ENCODE measurements at places on chromosomes 5 and 9.

DNA sequence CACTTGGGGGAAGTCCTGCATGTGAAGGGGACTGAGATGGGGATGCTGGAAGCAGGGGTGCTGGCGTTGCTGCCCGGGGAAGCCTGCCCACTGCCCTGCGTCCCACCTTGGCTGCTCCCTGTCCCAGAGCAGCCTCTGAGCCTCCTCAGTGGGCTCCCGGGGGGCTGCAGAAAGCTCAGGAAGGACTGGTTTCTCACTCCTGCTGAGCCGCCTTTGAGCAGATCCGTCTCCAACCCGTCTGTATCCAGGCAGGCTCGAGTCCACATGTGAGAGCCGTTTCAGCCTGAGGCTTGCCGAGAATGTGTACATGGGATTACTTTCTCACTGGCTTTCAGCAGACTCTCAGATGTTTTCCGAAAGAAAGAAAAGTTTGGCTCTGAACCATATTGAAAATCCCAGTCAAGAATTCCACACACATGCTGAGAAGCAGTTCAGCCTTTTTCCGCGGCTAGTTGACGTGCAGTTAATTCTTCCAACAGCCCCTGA, 95.3 kb upstream of the COL5A1 start:
- no peak for DNase-seq

GRCh38 chr9:2559192-2560152, 62.1 kb upstream of the VLDLR start:
- no peak for DNase-seq

- DNase-seq: no peak
Measured at GRCh38 chr5:181058786-181059296, 18.8 kb downstream of the BTNL9 start.

GRCh38 chr5:115946655-115947054, 15.6 kb upstream of the LVRN start:
- DNase-seq: no peak

DNA sequence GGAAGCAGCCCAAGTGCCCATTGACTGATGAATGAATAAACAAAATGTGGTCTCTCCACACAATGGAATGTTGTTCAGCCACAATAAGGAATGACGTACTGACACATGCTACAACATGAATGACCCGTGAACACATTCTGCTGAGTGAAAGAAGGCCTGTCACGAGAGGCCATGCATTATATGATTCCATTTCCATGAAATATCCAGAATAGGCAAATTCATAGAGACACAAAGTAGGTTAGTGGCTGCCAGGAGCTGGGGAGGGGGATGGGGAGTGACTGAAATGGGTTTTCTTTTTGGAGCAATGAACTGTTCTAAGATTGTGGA, 41.4 kb downstream of the BICD2 start:
- no peak for DNase-seq

- no peak for DNase-seq
Measured at GRCh38 chr5:77232574-77233358, 22.3 kb downstream of the PDE8B start.

GRCh38 chr9:37706290-37706689, 47.3 kb upstream of the TRMT10B start:
- no peak for DNase-seq

DNA sequence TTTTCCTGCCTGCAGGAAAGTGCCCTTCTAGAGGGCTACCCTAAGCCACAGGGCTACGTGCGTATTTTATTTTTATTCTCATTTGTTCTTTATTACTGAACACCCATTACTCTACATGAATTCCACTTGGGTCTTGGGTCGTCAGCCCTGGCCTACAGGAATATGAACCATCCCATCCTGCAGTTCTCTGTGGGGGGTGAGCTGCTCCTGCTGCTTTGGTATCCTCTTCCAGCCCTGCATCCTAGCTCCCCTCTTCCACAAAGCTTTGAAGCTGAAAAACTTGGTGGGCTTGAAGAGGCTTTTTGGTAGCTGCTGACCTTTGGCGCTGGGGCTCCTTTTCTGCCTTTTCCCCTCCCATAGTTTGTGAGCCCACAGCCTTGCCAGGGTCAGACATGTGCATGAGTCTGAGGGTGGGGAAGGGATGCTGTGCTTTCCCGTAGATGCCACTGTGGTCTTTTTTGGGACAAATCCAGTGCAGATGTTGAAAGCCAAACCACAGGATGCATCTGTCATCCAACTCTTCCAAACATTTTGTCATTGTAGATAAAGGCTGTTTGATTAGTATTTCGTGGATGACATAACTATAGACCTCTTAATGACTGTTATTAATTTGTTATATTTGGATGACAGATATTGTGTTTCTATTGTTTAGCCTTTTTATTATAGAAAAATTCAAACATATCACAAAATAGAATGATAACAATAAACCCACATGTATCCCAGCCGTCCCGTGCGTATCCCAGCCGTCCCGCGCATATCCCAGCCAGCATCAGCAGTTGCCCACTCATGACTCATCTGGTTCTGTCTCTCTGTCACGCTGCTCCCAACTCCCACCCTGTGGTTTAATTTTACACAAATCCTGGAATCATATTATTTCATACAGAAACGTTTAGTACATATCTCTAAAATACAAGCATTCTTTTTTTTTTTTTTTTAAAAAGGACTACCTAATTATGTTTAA, 43.9 kb downstream of the SLC46A2 start:
- DNase-seq: no peak

- no peak for DNase-seq
Measured at GRCh38 chr5:32265902-32266301, 46.8 kb downstream of the MTMR12 start.

GRCh38 chr5:38535248-38535750, 21.1 kb downstream of the LIFR start:
- DNase-seq: no peak

DNA sequence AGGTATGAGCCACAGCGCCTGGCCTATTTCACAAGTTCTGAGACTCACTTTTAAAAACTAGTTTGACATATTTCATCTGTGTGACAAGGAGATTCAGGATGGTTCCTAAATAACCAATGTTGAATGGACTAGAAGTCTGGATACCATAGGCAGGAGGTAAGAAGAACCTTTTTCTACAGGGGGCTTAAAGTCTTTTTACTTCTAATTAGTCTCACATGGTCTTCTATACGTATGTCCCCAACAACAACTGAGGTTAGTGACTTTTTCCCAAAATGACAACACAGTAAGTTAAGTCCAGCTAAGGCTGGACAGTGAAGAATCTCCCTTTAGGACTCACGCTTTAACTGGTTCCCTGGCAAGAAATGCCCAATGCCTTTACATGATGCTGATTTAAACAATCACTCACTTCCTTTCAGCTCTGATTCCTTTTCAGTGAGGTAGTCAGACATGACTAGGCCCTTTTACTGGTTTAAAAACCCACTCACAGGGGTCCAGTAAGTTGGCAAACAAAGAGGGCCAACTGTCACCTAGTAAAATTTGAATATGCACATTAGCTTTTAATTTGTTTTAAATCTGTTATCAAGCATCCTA, 12.1 kb upstream of the HAUS6 start:
- DNase-seq: no peak

- no peak for DNase-seq
Measured at GRCh38 chr5:151051066-151051930, 29.5 kb downstream of the TNIP1 start.

GRCh38 chr9:131706608-131706970, 33.3 kb downstream of the RAPGEF1 start:
- no peak for DNase-seq

GRCh38 chr5:91374893-91375520, 8.1 kb downstream of the ARRDC3 start:
- no peak for DNase-seq

GRCh38 chr9:86238861-86239770, 20.3 kb downstream of the C9orf153 start:
- no peak for DNase-seq

DNA sequence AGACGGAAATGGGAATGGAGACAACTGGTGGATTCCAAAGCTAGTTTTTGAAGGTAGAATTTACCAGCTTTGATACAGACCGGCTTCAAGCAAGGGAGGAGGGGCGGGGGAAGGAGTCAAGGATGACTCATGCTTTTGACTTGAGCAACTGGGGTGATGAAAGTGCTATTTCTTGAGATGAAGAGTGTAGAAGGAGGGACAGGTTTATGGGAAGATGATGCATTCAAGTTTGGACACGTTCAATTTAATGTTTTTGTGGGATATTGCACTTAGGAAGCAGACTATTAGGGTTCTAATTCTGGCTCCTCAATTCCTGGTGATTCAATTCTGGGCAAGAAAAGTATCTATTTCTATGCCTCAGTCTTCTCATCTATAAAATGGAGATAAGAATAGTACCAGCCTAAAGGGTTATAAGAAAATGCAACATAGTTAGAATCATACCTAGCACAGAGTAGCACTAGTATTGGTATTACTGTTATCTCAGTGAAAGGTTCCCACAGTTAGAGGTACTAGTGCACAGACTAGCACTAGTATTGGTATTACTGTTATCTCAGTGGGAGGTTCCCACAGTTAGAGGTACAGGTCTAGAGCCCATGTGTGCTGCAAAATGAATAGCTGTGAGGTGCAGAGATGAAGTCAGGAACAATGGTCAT, 4.6 kb downstream of the NIPAL4 start:
- no peak for DNase-seq

DNA sequence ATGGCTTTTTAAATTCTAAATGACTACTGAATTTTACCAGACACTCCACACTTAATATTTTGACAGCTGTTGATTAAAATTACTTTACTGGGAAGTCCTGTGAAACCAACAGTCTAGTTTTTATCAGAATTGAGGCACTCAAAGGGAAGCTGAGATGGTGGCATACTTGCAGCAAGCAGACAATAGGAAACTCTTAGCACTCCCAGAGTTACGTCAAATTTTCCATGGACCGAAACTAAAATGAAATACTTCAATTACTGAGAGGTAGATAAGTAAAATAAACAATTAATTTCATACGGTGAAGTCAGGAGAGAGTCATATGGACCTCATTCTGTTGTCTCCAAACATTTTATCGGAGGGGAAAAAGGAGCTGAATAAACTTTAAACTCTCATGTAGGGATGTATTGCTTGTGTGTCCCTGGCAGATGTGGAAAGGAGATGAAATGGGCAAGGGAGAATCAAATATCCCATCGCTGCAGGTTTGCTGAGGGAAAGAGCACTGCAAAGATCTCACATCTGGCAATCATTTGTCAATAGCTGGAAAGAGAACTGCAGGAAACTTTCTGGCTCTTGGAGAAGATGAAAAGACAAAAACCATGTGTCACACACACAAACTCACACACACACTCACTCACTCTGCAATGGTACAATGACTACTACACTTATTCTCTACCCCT, 189.4 kb downstream of the BNC2 start:
- DNase-seq: no peak

DNA sequence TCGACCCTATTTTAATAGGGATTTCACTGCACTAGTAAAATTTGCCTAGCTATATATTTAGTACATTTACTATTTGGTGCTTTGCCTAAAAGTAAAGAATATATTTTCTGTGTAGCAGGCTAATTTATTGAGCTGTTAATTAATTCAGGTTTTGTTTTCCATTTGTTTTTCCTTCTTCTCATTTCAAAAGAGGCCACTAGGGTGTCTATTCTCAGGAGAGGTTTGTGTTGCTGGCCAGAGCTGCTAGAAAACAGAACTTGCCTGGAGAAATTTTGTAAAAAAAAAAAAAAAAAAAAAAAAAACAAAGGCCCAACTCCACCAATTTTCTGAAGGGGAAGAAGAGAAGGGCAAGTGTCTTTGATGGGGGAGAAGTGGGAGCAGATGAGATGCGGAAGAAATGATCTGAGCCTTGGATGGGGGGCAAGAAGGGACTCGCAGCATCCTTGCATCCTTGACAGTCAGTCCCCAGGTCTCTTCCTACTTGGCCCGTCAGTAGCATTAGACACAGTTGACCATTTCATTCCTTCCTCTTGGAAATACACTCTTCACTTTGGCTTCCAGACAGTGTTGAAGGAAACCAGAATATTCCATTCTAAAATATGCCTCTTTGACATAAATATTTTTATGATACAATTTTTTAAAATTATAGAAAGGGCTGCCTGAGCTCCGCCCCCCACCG, 318.5 kb downstream of the TRPM3 start:
- no peak for DNase-seq

GRCh38 chr5:151038801-151039238, 18.4 kb downstream of the GPX3 start:
- no peak for DNase-seq

GRCh38 chr5:15489571-15490235, 10.3 kb upstream of the FBXL7 start:
- no peak for DNase-seq

GRCh38 chr5:25295067-25295466, 650.3 kb upstream of the CDH10 start:
- DNase-seq: no peak

DNA sequence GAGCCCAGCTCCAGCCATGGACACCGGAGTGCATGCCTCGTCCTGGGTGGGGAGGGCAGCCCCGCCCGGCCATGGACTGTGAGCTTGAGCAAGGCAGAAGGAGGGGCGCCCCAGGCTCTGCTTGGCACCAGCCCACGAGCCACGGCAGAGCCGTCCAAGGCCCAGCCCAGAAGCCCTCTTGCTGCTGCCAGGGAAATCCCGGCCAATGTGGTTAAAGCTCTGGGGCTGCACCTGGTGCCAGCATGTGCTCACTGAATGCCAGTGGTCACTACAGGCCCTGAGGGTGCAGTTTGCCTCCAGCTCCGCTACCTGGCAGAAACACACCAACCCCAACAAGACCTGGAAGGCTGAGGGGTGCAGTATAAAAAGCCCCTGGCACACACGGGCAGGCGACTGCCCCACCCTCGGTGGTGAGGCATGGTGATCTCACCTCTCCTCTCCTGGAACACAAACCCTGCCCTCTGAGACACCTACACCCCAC, 11.8 kb downstream of the BRD3 start:
- no peak for DNase-seq

DNA sequence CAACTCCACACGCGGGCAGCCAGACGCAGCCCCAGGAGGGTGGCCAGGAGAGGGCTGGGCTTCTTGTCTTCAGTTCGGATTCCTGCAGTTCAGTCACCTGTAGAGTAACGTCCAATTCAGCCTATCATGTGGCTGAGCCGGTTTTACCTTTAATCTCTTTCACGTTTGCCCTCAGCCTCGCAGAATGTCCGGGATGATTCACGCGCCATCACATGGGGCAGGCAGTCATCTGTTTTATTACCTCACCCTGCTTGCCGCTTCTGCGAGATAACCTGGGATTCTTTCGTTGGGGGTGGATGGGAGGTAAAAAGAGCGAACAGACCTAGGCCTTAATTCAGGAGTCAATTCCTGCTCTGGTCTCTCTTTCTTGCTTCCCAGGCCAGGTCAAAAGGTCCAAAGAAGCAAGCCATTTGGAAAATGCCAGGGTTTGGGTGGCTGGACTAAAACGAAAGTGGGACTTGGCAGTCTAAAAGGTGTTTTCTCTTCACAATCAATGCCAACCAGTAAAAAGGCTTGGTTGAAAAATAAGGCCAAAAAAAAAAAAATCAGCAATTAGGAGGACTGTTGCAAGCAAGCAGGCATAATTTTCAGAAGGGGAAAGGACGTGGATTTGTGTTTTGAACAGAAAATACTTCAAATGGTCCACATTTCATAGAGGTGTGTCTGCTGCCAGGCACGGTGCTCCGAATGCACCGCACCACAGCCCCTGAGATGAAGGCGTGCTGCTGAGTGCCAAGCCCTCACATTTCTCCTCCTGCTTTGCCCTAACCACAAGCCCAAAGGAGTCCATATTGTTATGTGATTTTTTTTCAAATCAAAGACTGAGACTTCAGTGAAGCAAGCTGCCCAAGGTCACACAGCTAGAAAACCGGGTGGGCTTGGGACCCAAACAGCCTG, 2.8 kb upstream of the WWC1 start:
- no peak for DNase-seq
